ENCODE measurements at places on chromosomes 1 and 21.

- peak; percentile 77 for DNase-seq
These were observed 663 bp downstream of the CAMTA1 start for GRCh38 chr1:6785728-6786505.

GRCh38 chr21:45169001-45169400 is 94.6 kb downstream of the ADARB1 start:
- DNase-seq, result no peak

GRCh38 chr1:174534789-174535188 is 87.0 kb downstream of the GPR52 start:
- DNase-seq, result no peak

DNA sequence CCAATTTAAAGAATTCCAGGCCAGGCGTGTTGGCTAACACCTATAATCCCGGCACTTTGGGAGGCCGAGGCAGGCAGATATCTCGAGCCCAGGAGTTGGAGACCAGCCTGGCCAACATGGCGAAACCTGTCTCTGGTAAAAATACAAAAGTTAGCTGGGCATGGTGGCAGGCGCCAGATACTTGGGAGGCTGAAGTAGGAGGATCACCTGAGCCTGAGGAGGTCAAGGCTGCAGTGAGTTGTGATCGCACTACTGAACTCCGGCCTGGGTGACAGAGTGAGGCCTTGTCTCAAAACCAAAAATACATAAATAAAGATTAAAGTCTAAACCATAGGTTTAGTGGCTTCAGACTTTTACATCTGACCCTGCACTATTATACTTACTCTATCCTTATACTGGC is 32.4 kb downstream of the BTG3 start:
- no peak for DNase-seq

GRCh38 chr1:154627257-154628120 is 19.5 kb upstream of the ADAR start:
- peak; percentile 95 for DNase-seq

GRCh38 chr1:22597301-22597965 is 34.1 kb downstream of the EPHA8 start:
- DNase-seq, result no peak

- no peak for DNase-seq
These were observed 57.8 kb downstream of the JAK1 start for GRCh38 chr1:64908575-64908974.

GRCh38 chr1:209597499-209597898 is 14.0 kb downstream of the CAMK1G start:
- no peak for DNase-seq

DNA sequence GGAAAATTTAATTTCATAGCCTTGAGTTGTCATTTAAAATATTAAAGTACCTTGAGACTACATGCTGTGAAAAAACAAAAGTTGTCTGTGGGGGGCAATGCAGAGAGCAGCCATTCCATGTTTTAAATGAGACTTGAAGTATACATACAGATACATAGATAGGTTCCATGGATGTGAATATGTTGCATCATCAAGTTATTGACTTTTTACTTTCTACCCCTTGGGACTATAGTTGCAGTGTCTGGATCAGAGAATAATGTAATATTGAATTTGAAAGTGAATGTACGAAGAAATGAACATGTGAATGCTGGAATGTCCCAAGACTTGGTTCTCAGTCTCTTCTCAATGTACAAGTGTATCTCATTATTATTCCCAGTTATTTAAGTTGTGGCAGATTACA is 751.0 kb downstream of the MRPL39 start:
- no peak for DNase-seq

DNA sequence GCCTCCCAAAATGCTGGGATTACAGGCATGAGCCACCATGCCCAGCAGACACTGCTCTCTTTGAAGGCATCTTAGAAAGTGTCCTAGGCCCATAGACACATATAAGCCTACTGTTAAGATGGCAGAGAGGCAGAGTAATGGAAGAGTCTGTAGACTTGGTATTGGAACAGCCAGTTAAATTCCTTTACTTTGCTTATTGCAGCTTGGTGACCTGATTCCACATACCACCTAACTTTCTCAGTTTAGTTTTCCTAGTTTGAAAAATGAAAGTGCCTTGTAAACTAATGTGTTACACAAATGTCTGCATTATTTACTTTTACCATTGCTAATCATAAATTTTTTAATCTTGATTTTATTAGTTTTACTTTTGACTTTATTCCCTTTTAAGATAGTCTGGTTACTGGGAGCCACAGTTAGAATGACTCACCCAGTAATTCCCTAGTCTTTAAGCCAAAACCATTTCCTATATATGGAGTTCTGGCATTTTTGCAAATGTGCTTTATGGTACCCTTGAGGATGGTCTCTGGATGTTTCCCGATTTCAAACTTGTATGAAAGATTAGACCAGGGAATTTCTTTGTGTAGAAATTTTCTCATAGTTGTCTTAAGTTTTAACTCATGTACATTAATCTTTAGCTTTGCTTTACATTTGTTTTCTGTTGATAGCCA is 6.4 kb downstream of the SMAP2 start:
- DNase-seq, result no peak

- DNase-seq, result no peak
These were observed 55.2 kb downstream of the SELENOF start for GRCh38 chr1:86858524-86859261.

DNA sequence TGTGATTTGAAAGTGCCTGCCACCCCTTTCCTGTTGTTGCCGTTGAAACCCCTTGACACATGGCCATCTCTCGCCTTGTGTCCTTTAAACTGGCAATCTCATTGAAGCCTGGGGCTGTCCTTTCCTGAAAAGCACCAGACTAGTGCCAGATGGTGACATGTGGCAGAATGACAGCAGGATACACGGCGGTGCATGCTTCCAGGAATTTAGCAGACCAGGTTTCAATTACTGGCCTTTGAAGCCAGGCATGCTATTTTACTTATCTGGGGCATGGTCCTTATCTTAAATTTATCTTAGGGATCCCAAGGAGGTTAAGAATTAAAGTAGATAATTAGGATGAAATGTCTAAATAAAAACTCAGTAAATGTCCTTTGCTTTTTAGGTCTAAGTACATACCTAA is 15.2 kb downstream of the PLPPR4 start:
- DNase-seq, result no peak

DNA sequence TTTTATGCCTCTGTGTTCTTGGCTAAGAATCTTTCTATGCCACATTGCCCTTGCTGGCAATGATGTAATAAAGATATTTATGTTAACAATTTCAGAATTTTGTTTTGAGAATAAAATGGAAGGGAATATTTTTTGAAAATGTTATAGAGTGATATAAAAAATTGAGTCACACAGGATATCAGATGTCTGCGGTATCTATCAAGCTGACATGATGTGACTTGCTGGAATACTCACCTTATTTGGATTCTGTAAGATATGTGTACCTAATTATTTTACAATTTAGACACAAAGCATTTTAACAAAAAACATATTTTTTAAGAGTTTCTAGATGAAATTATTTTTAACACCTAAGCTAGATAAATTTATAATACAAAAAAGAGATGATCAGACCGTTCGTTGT is 660.0 kb upstream of the B3GALT2 start:
- DNase-seq, result no peak

DNA sequence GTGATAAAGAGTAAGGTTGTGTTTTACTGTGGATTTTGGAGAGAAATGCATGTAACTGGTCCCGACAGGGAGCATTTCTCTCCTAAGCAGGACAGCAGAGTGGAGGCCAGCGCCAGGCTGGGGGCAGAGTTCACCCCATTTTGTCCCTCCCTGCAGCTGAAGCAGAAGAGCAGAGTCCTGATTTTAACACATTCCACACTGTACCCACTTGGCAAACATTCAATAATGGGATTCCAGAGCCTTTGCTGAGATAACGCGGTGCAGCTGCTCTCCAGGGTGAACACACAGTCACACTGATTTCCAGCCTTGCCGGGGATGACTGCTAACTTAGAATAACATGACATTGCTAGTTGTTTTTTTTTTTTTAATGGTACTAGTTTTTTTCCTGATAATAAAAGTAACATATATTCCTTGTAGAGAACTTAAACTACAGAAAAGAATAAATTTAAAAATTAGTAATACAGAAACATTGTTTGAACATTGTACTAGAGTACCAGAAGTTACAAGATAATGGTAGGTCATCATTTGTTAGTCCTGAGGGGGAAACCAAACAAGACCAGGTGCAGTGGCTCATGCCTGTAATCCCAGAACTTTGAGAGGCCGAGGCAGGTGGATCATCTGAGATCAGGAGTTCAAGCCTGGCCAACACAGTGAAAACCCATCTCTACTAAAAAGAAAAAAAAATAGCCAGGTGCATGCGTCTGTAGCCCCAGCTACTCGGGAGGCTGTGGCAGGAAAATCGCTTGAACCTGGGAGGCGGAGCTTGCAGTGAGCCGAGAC is 77.2 kb downstream of the SCCPDH start:
- no peak for DNase-seq

DNA sequence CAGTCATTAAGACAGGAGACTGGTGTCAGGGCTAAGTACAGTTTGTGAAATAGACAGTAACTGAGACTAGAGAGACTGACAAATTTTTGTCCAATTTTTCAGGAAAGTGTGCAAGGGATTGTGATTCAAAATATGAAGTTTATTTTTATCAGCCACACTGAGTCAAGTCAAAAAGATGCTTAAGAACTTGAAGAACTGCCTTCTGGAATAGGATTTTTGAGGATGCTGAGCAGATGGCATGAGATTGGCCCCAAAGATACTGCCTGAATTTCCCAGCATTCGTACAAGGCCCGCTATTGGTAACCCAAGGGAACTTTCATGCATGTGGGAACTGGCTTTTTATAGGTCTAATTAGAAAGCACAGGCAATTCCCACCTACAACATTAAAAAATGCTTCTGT is 610.0 kb downstream of the LMO4 start:
- no peak for DNase-seq

Measured in upper lobe of right lung (tissue), 1 donor.